ENCODE measurements at places on chromosomes 11 and 22. TPM values are rescaled to one million over a fixed set of nuclear protein-coding genes. Genes with fewer than 3 reads are reported as not detected.

SHISA8 gene
- polyA plus RNA-seq = 1.7 TPM

DNAJB7 gene
- 0.09 TPM for polyA plus RNA-seq

PDE3B gene
- 5.5 TPM for polyA plus RNA-seq

MRGPRX3 gene
- polyA plus RNA-seq = not detected

CLP1 gene
- polyA plus RNA-seq = 12.5 TPM

TNRC6B gene
- polyA plus RNA-seq = 143 TPM
